ENCODE measurements at places on chromosomes 2 and 18. TPM values are rescaled to one million over a fixed set of nuclear protein-coding genes. Genes with fewer than 3 reads are reported as not detected.

GRCh38 chr2:230905448-230906421, 19.3 kb downstream of the GPR55 start:
- no peak for DNase-seq

GRCh38 chr2:240781471-240782220, 38.4 kb downstream of the KIF1A start:
- no peak for DNase-seq

GRCh38 chr2:139867601-139868226, 1087.5 kb upstream of the NXPH2 start:
- no peak for DNase-seq

ZC3H15 gene
- total RNA-seq: 47.3 TPM

- DNase-seq: no peak
These were observed 122.9 kb upstream of the SALL3 start for GRCh38 chr18:78856569-78857313.

DNA sequence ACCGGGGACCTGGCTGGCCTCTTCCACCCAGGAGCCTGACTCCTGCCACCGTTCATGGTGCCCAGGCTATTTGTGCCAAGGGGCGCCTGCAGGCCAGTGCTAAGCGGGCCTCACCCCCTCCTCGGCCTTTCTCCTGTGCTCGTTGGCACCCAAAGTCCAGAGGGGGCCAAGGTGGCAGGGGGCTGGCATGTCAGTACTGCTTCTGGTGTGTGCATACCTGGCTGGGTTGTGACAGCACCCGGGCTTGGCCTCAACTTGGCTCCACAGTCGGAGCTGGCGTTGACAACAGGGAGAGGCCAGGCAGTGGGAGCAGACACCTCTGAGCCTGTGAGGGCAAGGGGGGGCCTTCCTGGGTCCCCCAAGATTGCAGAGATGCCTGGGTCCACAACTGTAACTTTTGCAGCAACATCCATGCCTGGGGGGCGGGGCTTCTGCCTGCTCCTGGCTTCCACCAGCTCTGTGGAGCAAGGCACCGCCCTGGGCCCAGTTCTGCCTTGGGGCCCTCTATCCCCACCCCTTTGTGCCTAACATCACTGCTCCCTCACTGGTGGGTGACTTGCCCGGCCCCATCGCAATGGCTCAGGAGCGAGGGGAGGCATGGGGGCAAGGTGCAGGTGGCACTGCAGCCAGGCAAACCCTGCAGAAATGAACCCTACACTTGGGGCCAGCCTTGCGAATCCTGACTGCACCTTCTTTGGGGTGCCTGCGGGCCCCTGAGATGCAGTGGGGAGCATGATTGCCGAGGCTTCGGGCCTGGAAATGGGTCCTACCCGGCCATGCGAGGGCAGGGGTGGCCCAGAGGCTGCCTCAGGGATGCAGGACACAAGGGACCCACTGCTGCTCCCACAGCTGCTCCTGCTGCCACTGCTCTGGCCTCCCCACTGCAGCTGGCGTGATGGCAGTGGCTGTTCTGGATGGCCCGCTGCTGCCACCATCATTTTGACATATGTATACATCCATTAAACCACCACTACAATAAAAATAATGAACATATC, 35.9 kb downstream of the PTPN4 start:
- DNase-seq: no peak

DNA sequence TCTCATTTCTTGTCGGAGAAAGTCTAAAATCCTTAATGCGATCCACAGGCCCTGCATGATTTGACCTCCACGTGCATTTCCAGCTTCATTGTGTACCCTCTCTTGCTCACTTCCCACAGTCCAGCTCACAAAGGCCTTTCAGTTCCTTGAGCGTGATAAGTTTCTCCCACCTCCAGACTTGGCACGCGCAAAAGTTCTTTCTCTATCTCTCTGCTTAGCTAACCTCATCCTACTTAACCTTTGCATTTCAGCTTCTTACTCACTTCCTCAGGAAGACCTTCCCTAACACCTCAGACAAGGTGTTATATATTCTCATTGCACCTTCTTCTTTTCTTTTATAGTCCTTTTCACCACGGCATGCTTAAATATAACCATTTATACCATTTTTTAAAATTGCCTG, 124.8 kb upstream of the XPO1 start:
- DNase-seq: no peak

MYL12B gene
- total RNA-seq: 352 TPM

GRB14 gene
- 7.4 TPM for total RNA-seq

All from omental fat pad (tissue), 4 donors.